Right renal cortex interstitium (tissue), 3 donors: ENCODE measurements at places on chromosomes 7 and 10.

DNA sequence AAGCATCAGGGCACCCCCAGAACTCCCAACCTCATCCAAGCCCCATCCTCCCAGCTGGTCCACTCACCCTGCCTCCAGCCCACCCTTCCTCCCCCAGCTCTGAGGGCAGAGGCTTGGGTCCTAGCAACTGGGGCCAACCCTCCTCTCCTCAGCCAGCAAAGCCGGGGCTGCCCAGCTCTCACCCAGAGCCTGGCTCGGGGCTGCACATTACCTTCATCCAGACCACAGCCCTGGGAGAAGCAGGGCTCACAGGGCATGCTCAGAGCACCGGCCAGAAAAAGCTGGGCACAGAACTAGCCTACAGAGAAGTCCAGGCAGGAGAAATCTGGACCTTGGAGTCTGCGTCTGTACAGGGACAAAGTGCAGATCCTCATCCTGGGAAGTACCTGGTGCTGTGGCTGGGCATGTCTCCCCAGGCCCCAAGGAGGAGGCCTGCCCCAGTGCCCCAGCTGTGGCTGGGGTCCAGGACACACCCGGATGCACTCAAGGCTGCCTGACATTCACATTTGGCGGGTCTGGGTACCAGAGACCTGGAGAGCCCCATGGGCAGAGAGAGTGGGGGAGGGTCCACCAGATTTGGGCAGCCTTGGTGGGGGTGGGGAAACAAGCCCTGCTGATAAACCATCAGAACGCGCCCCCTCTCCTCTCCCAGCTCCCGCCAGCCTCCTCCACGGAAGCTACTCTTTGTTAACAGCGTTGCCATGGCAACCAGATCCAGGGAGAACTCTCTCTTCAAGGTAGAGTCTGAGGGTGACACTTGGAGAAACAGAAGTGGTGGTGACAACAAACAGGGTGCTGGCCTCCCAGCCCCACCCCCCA is 5.1 kb downstream of the RASGEF1A start:
- DNase-seq, result no peak

- no peak for DNase-seq
Measured at GRCh38 chr7:4713183-4713784, 31.2 kb downstream of the FOXK1 start.

DNA sequence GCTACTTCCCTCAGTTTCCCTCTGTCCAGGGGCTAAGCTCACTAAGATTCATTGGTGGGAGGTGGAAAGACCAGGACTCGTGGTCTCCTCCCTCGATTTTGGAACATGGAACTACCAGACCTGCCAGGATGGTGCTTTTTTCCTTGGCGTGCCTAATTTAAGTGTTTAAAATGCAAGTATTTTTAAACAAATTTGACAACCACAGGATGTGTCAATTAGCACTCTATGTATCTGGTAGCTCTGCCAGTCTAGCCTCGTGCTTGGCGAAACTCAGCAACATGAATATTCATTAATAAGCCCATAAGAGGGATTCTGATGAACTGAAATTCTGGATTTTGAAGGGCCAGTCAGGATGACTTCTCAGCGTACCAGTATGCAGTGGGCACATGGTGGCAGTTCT is 145.0 kb upstream of the PRR15 start:
- no peak for DNase-seq

GRCh38 chr10:13955409-13956068 is 368.8 kb downstream of the PRPF18 start:
- DNase-seq, result no peak

DNA sequence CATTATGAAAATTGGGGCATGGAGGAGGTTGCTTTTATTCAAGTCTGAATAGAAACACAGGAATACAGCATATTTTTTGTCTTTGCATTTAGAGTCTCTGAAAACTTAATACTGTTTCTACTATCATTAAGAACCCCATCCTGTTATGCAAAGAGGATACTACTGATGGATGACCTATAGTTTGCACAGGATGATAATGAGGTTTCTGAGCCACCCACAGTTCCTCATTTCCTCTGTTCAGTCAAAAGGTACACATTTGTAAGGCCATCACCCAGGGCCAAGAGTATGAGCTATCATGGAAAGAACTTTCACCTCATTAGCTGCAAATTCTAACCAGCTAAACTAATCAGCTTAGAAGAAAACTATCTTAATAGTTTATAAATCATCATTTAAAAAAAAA is 213.0 kb upstream of the CHRM2 start:
- DNase-seq, result no peak

- peak; percentile 65 for DNase-seq
Measured at GRCh38 chr7:16078076-16078952, 343.0 kb downstream of the CRPPA start.

- DNase-seq, result no peak
Measured at GRCh38 chr7:91533996-91534395, 269.8 kb downstream of the FZD1 start.
